ENCODE measurements at places on chromosomes 16 and 17. TPM values are rescaled to one million over a fixed set of nuclear protein-coding genes. Genes with fewer than 3 reads are reported as not detected.

DNA sequence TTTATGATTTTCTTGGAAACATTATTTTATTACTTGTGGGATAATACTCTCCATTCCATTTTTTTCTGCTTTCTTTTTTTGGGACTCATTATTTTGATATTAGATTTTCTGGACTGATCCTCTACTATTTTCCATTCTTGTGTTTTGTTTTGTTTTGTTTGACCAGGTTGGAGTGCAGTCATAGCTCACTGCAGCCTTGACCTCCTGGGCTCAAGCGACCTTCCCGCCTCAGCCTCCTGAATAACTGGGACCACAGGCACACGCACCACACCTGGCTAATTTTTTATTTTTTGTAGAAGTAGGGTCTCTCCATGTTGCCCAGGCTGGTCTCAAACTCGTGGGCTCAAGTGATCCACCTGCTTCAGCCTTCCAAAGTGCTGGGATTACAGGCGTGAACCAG, 44.1 kb downstream of the RBBP6 start:
- DNase-seq = no peak

Gene RPRML
- not detected for total RNA-seq

GRCh38 chr17:60630352-60630751, 30.4 kb downstream of the PPM1D start:
- DNase-seq = no peak

Gene PARD6A
- total RNA-seq = 8.6 TPM

Gene TEKT5
- not detected for total RNA-seq

- peak; percentile 39 for DNase-seq
These were observed 39.3 kb downstream of the MYO18A start for GRCh38 chr17:29140631-29141513.

Gene SEZ6
- 2.6 TPM for total RNA-seq

DNA sequence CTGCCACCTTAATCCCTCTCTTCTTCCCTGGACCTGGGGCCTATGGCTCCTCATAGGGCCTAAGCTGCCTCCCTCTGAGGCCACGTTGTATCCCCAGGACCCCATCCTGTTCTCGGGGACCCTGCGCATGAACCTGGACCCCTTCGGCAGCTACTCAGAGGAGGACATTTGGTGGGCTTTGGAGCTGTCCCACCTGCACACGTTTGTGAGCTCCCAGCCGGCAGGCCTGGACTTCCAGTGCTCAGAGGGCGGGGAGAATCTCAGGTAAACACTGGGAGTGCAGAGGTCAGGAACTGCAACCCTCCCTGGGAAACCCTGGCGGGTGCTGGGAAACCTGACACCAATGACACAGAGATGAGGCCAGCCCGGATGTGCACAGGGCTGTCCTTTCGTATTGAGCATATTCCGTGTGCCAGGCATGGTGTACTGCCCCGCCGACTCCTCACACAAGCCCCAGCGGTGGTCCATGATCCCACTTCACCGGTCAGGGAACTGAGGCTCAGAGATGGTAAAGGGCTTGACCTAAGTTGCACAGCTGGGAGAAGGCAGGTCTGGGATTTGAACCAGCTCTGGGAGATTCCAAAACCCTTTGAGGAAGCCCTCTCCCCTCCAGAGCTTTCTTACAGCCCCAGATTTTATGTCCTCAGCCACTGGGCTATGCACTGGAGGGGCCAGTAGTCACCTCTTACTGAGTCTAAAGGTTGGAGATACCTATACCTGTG, 22.9 kb downstream of the ANKRD40 start:
- DNase-seq = no peak

DNA sequence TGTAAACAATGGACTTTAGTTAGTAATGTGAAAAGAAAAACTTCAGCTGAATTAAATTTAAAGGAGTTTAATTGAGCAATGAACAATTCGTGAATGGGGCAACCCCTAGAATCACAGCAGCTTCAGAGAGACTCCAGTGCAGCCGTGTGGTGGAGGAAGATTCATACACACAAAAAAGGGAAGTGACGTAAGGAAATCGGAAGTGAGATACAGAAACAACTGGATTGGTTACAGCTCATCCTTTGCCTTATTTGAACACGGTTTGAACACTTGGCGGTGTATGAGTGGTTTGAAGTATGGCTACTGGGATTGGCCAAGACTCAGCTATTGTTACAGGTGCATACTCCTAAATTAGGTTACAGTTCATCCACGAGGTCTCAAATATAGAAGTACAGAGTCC, 460.4 kb upstream of the ASIC2 start:
- DNase-seq = no peak

Gene LITAF
- total RNA-seq = 6.9 TPM

Gene MYL11
- total RNA-seq = not detected

Gene KIF2B
- not detected for total RNA-seq

DNA sequence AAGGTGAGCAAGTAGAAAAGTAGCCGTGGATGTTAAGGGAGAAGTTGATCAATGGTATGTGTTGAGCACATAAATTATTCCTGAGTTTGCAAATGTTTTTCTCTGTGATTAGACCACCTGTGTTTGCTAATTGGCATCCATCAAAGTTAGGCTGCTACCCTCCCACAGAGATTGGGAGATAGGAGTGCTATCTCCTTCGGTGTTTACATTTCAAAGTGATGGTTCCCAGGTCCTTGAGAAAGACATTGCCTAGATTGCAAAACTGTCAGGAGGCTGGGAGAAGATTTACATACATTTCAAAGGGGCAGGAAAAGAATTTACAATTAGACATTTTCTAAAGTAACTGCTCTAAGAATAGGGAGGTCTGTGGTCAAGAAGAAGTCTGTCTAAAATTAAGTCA, 54.3 kb upstream of the CNTNAP4 start:
- no peak for DNase-seq

DNA sequence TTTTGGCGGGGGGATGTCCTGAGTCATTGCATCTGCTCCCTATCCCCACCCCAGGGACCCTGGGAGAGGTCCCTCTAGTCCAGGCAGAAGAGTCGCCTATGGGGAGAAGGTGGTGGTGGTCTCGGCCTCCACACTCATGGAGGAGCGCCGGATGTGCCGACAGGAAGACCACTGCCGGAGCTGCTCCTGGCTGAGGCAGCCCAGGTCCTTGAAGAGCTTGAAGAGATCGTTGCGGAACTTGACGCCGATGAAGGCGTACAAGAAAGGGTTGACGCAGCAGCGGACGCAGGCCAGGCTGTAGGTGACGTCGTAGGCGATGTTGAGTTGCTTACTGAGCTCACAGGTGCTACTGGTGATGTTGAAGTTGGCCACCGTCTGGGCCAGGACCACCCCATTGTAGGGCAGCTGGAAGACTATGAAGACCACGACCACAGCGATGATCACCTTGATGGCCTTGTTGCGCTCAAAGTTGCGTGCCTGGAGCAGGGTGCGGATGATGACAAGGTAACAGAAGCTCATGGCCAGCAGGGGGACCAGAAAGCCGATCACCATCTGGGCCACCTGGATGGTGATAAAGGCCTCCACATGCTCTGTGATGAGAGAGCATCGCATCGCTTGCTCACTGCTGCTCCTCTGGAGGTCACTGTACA, 10.5 kb downstream of the CCR7 start:
- no peak for DNase-seq

GRCh38 chr17:11880714-11881113, 116.6 kb downstream of the ZNF18 start:
- peak; percentile 85 for DNase-seq

- peak; percentile 96 for DNase-seq
These were observed 79.3 kb downstream of the VMP1 start for GRCh38 chr17:59786536-59787319.

GRCh38 chr17:5816491-5817070, 232.3 kb upstream of the NLRP1 start:
- DNase-seq = peak; percentile 11

Gene CCL11
- not detected for total RNA-seq

DNA sequence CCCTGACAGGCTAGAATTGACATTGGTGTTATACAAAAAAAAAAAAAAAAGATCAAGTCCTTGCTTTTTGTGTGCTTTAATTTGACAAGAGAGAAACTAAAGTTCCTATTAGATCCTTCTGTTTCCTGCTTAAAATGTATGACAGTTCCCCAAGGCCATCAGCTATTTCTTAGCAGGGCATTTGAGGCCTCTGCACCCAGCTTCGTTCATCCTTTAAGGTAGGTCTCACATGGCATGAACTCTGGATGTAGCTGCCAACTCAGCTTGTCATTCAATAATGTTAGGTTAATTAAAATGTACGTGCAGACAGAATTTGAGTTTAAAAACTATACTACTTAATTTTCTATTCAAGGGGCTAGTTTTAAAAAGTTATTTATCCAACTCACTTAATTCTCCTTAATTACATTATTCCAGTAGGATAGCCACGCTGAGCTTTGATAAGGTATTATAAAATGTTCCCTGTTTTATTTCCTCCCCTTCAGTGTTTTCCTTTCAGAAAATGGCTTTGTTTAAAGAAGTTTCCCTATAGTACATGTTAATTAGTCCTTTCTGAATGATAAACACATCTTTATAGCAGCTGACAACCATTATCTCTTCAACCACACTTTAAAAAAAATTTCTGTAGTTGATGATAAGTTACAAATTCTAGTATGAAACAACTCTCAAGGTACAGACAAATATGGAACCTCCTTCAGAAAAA, 1.2 kb upstream of the RFFL start:
- no peak for DNase-seq

DNA sequence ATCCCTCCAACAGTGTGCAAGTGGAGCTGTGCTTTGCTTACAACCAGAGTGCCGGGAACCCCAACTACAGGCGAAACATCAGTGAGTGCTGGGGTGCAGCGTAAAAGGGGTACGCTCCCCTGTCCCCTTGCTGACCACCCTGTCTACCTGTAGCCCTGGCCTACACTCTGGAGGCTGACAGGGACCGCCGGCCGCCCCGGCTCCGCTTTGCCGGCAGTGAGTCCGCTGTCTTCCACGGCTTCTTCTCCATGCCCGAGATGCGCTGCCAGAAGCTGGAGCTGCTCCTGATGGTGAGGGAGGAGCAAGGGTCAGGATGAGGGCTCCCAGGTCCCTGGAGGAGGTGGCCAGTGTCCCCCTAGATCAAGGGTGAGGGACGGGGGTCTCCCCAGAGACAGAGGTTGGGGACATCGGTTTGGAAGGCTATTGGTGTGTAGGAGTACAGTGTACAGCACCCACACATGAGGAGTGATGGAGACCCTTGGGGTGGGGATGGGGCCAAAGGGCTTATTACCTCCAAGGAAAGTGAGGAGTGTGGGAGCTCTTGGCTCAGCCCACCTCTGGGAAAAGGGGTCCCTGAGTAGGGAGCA, 19.6 kb upstream of the PDK2 start:
- DNase-seq = no peak

Gene CTRB1
- total RNA-seq = not detected

GRCh38 chr16:54812229-54812628, 118.4 kb upstream of the IRX5 start:
- no peak for DNase-seq

Gene THRA
- 18.7 TPM for total RNA-seq

Gene SPSB3
- total RNA-seq = 20.8 TPM

GRCh38 chr16:72848759-72849664, 198.9 kb downstream of the ZFHX3 start:
- DNase-seq = peak; percentile 90

Gene TBC1D26
- total RNA-seq = 0.39 TPM

- DNase-seq = peak; percentile 34
These were observed 7.0 kb upstream of the ZFHX3 start for GRCh38 chr16:73054813-73055482.

DNA sequence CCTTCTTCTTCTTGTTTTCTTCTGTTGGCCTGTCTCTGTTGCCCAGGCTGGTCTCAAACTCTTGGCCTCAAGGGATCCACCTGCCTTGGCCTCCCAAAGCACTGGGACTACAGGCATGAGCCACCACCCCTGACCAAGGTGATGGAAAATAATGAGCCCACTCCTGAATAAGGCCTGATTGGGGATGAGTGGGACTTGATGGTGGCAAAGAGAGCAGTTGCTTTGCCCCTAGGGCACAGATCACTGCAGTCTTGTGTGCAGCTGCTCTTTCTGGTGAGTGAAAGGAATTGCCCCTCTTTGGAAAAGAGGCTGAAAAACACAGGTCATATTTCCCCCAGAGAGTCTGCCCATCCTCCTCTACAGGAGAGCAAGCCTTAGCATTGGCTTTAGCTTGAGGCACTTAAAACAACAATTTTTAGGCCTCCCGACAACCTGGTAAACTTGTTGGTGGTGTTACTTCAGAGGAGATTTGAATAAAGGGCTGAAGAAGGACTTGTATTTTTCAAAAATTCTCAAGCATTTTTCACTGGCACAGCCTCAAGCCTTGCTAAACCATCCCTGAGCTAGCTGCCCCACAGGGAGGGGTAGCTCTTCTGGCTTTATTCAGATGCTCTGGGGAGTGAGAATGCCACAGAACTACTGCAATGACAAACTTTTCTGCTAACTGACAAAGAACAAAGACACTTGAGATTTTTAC, 6.1 kb upstream of the PDP2 start:
- no peak for DNase-seq

DNA sequence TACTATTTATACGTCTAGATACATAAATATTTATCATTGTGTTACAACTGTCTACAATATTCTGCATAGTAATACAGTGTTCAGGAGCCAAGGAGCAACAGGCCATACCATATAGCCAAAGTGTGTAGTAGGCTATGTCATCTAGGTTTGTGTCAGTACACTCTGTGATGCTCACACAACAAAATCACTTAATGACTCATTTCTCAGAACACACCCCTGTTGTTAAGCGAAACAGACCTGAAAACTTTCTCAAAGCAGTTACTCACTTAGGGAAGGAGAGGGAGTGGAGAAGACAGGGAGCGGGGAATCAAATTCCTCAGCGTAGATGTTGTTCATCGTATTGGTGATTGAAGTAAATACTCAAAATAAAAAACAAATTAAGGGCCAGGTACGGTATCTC, 269.5 kb downstream of the STX8 start:
- DNase-seq = no peak

GRCh38 chr16:84541999-84542817, 37.7 kb upstream of the MEAK7 start:
- no peak for DNase-seq

DNA sequence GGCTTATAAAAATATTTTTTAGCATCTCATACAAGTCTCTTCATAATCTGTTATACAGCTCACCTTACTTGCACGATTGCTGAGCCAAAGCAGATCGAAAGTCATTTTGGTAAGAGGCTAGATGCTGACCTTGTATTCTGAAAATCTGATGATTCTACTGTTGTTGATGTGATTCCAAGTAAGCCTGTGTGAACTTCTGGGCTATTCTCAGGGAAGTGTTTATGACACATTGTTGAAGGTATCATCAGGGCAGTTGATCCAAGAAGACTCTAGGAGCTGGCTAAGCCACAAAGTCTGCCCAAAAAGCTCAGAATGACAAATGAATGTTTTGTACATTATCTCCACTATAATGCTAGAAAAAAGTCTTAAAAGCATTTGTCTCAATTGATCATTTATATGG, 16.0 kb downstream of the OMG start:
- DNase-seq = no peak

GRCh38 chr17:82465023-82465603, 6.6 kb downstream of the NARF start:
- DNase-seq = no peak

- no peak for DNase-seq
These were observed 23.4 kb upstream of the RBFOX3 start for GRCh38 chr17:79633993-79634813.

- peak; percentile 75 for DNase-seq
These were observed 26.5 kb upstream of the C16orf87 start for GRCh38 chr16:46857368-46857945.

- DNase-seq = no peak
These were observed 22.5 kb upstream of the RASL10B start for GRCh38 chr17:35708951-35709350.

GRCh38 chr17:57955183-57955931, at the start of gene CUEDC1:
Gene CUEDC1 (minus strand): TSS chr17:57955412. CDS start chr17:57885564, 69,848 bp downstream.
- DNase-seq = peak; percentile 85

GRCh38 chr16:1734816-1735215, 28.8 kb downstream of the MAPK8IP3 start:
- DNase-seq = no peak

- no peak for DNase-seq
These were observed 7.6 kb downstream of the CCDC57 start for GRCh38 chr17:82204831-82205719.
